ENCODE measurements at places on chromosomes 6 and 20. TPM values are rescaled to one million over a fixed set of nuclear protein-coding genes. Genes with fewer than 3 reads are reported as not detected.

The RSPH9 gene
- 0.57 TPM for total RNA-seq

The PSORS1C2 gene
- not detected for total RNA-seq

The UBE2C gene
- 53.3 TPM for total RNA-seq

The IP6K3 gene
- total RNA-seq: not detected

The TRIM10 gene
- not detected for total RNA-seq

The OPRL1 gene
- total RNA-seq: 0.63 TPM

The RGS19 gene
- 9.8 TPM for total RNA-seq

The TGM3 gene
- total RNA-seq: 0.08 TPM

The PRDM13 gene
- total RNA-seq: not detected

Data from fibroblast of the aortic adventitia (primary cell).